ENCODE measurements at places on chromosomes 4 and X.

DNA sequence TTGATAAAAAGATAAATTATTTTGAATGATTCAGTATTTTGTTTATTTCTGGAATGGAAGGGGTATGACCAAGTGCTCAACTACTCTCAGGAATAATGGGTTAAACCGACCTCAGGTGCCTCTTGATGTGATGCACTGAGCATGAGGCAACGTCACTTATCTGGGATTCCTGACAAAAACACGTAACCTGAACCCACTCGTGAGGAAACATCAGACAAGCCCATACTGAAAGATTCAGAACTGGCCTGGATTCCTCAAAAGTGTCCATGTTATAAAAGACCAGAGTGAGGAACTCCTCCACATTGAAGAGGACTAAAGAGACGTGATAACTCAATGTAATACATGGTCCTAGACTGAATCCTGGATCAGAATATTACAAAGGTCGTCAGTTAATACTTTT lies 144.0 kb downstream of the FNIP2 start:
- DNase-seq, result no peak

GRCh38 chr4:10084651-10085358 lies 31.8 kb downstream of the WDR1 start:
- no peak for DNase-seq

DNA sequence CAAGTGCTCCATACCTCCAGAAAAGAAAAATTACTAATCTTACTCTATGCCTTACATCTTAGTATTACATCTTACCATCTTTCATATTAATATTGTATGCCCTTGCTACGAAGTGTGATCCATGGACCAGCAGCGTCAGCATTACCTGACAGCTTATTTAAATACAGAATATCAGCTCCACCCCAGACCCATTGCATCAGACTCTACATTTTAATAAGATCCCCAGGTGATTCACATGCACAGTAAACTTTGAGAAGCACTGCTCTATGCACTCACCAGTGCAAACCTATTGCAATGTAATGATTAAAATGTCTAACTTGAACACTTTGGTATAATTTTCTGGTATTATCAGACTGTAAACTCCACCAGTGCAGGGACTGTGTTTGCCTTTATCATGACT lies 14.1 kb upstream of the SH3D19 start:
- DNase-seq, result no peak

- DNase-seq, result no peak
Measured at GRCh38 chr4:129926936-129927335, 831.0 kb downstream of the C4orf33 start.

DNA sequence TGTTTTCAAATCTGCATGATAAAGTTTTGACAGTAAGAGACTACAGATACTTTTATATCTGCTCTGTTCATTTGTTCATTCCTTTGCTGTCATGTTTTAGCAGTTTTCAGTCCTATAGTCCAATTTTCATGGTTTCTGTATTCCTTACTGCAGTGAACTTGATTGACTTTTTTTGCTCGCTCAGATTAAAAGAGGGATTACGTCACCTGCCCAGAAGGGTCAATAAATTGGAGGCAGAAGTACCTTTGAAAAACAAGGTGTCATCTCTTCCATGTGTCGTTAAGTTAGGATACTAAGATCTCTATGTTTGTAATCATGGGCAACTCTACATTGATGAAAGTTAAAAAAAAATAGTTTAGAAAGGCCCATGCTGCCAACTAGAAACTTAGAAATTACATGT lies 250.1 kb upstream of the SMIM31 start:
- DNase-seq, result no peak

DNA sequence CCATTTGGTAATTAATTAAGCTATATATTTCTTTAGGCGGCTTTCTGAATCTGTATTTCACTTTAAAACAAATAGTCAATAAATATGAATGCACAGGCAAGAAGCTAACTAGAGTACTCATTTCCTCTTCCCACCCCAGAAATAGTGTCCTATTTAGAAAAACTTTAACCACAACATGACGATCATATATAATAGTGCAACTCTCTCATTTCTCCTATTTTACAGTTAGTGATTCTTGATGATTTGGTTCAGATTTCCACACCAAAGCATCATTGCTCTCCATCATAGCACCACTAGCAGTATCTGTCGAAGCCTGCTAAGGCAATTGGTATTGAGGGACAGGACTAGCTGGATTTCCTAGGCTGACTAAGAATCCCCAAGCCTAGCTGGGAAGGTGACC lies 184.0 kb upstream of the GALNTL6 start:
- DNase-seq, result no peak
